ENCODE measurements at places on chromosomes 1 and 21.
A peak's percentile ranks its signal among the peaks of the same experiment; 100 is the strongest.

DNA sequence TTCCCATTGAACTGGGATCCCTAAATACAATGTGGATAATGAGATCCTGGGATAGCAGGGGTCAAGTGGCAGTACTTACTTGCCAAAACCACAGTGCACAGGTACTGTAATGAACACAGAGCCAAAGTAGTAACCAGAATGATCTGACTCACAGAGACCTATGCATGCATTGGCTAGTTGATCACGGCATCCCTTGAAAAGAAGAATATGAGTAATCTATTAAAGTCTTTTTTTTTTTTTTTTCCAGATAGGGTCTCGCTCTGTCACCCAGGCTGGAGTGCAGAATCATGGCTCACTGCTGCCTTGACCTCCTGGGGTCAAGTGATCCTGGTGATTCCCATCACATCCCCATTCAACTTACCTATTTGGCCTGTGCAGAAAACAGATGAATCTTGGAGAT, 29.4 kb upstream of the EIF4G3 start:
- no peak for DNase-seq

- no peak for DNase-seq
Observed at GRCh38 chr1:234620272-234621126, 10.5 kb upstream of the IRF2BP2 start.

DNA sequence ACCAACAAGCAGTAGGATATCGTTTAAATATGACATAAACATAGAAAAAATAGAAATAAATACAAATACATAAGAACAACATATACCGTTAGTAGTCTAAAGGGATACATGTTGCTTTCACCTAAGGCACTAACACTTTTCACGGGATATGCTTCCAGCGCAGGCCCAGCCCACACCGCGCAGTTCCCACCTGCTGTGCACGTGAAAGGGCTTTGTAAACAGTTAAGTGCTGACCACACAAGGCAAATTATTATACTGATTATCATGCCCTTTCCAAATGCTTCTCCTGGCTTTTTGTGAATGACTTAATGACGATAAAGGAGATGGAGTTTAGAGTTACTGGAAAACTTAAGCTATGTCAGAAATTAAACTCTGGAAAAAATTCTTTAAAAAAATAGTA, 11.3 kb upstream of the IL22RA1 start:
- DNase-seq, result no peak

DNA sequence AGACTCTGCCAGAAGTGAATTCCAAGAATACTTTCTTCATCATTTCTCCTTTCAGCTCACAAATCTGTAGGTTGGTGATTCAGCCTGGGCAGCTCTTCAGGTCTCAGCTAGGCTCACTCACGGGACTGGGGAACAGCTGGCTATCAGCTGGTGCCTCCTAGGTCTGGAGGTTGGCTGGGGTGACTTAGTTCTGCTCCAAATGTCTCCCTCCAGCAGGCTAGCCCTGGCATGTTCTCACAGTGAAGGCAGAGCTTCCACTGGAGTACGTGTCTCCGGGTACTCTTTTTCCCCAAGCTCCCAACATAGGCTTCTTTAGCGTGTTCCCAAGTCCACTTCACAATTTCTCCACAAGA, 12.5 kb upstream of the VAMP4 start:
- DNase-seq, result no peak

DNA sequence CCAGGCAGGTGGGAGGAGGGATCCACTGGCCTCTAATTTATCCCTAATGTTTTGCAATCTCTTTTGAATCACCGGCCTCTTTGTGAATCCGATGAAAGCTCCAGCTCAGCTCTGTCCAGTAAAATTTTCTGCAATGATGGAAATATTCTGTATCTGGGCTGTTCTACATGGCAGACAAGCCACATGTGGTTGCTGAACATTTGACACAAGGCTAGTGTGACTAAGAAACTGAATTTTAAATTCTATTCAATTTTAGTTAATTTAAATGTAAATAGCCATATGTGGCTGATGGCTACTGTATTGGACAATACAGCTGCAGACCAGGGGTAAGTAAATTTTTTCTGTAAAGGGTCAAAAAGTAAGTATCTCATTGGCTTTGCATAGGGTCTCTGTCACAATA, 135.1 kb downstream of the CSMD2 start:
- DNase-seq, result no peak

GRCh38 chr1:159829273-159829634, 2.6 kb downstream of the SLAMF8 start:
- no peak for DNase-seq

GRCh38 chr1:143691400-143691891, 280.3 kb downstream of the FAM72C start:
- DNase-seq, result no peak

GRCh38 chr1:74343216-74343615, 108.0 kb downstream of the TNNI3K start:
- no peak for DNase-seq

DNA sequence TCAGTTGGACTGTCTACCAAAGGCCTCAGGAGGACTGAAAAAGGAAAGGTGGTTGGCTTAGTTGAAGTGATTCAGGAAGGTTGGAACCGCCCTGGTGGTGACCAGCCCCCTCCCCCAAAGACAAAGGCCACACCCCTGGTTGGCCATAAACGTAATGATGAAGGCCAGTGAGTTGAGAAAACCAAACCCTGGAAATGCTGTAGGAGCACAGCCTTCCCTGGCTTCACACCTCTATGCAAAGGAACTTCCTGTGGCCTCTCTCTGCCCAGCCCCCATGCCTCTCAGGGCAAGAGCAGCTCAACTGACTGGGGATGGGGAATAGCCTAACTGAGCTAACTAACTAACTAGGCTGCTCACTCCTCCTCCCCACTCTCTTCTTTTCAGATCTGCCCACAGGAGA, 90.4 kb downstream of the NPHP4 start:
- DNase-seq, result no peak

DNA sequence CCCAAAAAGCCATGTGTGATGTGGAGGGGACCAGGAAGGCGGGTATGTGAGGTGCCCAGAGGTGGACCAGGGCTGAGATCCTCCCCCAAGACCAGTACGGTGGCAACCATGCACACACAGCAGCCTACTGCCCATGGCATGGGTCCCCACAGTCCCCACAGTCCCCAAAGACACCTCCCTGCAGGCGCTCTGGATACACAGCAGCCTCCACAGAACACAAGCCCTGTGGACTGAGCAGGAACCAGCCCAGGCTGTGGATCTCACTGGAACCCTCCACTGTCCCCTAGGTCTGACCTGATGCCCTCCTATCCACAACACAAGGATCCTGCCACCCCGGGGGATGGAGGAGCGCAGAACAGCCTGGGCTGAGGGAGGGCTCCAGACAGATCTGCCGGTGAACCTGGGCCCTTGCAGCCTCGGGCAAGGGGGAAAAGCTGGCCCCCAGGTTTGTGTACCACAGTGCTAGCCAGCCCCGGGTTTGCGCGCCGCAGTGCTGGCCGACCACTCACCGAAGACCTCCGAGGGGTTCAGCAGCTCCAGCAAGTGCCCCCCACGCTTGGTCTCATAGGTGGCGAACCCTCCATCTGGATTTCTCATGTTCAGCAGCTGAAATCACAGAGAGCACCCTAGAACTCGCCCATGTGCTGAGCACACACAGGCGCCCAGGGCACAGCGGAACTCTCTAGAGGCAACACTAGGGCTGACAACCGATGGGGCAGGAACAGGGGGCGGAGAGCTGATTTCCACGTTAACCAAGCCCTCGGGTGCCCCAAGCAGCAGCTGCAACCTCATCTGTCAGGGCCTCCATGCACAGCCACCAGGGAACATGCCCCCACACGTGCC, 22.1 kb upstream of the SPATC1L start:
- DNase-seq, result no peak

DNA sequence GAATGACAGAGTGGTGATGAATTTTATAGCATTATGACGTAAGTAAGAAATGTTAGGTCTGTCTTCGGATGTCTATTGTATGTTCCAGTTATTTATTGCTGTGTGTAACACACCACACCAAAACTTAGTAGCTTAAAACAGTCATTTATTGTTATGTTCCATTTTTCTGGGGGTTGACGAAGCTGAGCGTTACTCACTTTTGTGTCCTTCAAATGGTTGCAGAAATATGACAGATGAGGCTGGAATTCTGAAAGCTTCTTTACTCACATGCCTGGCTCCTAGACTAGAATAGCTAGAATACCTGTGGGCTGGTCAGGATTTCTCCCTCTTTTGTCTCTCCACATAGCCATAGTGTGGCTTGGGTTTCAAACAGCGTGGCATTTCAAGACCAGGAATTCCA, 62.1 kb upstream of the S1PR1 start:
- DNase-seq, result no peak

DNA sequence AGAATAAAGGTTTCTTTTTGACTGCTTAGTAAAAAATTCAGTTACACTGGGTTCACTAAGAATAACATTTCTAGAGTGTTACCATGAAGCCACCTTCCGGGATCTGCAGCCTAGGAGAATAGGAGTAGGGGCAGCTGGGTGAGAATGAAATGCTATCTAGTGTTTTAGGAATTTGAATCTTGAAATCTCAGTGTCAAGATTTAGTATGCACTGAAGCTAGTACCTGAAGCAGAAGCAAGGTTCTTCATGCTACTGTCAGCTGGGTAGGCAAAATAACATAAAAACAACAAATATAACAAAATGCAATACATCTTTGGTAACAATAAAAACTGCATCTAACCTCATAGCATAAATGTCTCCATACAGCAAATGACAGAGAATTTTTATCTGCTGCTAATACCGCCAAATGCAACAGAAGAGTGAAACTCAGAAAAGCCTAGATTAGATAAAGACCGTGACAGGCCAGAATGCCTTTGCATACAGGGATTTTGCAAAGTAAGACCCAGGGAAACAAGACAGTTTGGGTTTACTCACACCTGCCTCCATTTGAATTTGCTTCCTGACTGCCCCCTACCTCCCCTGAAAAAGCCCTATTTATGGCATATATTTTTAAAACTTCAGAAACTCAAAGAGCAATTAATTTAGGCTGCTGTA, 58.2 kb downstream of the GADD45A start:
- DNase-seq, result no peak

- DNase-seq, result no peak
Observed at GRCh38 chr1:107807855-107808254, 157.1 kb downstream of the VAV3 start.

- no peak for DNase-seq
Observed at GRCh38 chr21:46567348-46567747, 37.5 kb downstream of the S100B start.

GRCh38 chr1:154391086-154391770, 13.9 kb upstream of the IL6R start:
- no peak for DNase-seq

DNA sequence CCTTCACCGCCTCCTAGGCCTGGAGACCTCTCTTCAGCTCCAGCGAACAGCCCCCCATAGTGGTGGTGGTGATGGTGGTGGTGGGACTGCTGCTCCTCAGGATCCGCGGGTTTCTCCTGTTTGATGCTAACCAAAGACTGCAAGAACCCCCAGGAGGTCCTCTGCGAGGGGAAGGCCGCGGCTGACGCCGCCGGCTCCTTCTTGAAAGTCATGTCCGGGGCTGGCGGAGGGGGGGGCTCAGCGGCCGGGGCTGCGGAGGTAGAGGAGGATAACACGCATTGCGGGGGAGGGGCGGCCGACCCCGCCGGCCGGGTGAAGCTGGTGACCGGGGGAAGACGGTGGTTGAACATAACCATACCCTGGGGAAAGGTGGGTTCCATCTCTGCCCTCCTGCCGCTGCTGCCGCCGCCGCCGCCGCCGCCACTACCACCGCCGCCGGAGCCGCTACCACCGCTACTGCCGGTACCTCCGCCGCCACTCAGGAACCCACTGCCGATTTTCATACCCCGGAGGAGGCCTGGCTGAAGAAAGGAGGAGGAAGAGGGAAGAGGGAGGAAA, 554 bp downstream of the ZNF281 start:
- DNase-seq, result peak; percentile 57

DNA sequence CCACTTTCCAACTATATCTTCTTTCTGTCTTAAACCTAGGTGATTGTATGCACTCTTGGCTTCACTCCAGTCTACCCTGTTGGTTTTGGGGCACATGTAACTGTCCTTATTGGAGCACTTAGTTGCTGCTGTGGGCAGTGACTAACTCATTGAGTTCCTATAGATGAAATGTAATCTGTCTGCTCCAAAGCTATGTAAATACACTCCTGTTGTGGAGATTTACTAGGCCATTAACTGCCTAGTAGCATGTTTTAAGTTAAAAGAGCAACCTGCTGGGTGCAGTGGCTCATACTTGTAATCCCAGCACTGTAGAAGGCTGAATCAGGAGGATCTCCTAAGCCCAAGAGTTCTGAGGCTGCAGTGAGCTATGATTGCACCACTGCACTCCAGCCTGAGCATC, 137.6 kb downstream of the ZMYM4 start:
- DNase-seq, result no peak

DNA sequence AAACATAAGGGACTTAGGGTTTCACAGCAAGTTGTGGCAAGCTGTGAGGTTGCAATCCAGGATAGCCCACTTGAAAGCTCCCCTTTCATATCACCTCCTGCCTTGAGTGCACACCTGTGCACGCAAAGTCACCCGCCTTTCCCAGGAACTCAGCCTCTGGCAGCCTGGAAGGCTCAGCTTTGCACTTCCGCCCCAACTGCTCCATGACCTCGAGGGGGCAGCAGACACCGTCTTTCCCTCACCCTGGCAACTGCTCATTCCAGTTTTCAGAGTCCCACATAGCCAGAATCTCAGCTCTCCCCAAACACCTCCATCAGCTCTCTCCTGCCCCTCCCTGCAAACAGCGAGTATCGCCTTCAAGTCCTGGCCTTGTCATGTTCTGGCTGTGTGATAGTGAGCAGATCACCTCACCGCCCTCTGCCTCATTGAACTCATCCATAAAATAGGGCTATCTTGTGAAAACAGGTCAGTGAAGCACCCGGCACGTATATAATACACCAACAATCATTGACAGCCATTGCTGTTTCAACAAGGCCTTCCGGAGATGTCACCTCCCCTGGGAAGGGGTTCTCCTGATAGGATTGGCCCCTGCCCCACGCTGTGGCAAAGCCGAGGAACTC, 32.2 kb upstream of the EPB41 start:
- DNase-seq, result peak; percentile 78

DNA sequence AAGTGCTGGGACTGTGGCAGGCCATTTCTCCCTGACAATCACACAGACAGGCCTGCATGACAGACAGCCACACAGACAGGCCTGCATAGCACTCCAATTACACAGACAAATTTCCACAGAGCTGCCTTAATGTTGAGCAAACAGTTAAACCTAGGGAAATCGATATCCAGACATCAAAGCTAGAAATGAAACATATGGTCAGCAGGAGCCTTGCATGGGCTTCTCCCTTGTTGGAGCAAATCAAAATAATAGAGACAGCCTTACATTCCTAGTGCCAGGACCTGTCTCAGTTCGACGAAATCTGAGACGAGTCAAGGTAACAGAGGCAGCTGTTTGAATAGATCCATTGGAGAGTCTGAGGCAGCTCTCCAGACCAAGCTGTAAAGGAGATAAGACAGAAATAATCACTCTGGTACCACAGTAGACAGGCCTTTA, 42.4 kb downstream of the OLFML3 start:
- no peak for DNase-seq

- DNase-seq, result no peak
Observed at GRCh38 chr1:47872886-47873285, 124.3 kb downstream of the TRABD2B start.

GRCh38 chr1:89295187-89295586, 22.5 kb upstream of the GBP5 start:
- DNase-seq, result no peak

All from CD4-positive, CD25-positive, alpha-beta regulatory T cell (primary cell).